PC-3 (cell line): ENCODE measurements at places on chromosomes 11 and 22. TPM values are rescaled to one million over a fixed set of nuclear protein-coding genes. Genes with fewer than 3 reads are reported as not detected.

Gene CAVIN3
- total RNA-seq, result not detected in 2 replicates

Gene TMEM138
- 39.8 and 40.7 TPM in 2 replicates for total RNA-seq

- no peak for DNase-seq
Measured at GRCh38 chr22:38489561-38490145, 16.5 kb downstream of the DDX17 start.

Gene OR5B21
- total RNA-seq, result not detected in 2 replicates

DNA sequence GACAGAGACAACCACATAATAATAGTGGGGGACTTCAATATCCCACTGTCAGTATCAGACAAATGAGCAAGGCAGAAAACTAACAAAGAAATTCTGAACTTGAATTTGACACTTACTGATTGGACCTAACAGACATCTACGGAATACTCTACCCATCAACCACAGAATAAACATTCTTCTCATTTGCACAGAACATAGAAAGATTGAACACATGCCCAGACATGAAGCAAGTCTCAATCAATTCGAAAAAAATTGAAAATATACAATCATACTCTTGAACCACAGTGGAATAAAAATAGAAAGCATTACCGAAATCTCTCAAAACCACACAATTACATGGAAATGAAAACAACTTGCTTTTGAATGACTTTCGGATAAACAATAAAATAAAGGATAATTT, 17.9 kb downstream of the RAB38 start:
- no peak for DNase-seq

DNA sequence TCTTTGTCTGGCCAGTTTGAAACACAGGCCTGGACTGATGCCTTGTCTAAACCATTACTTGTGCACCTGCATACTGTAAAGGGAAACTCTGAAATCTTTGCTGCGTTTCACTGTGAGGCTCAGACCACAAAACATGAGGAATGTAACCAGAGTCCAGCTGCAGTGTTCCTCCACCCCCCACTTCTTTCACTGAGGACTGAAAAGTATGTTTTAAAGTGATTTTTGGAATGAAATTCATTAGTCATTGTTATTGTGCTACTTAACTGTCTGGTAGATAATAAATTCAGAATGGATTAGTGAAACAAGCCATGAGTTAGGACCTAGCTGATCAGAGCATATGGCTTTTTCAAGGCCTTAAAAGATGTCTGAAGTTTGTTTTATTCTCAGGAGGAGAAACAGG, 181.2 kb downstream of the WNT11 start:
- DNase-seq, result no peak

DNA sequence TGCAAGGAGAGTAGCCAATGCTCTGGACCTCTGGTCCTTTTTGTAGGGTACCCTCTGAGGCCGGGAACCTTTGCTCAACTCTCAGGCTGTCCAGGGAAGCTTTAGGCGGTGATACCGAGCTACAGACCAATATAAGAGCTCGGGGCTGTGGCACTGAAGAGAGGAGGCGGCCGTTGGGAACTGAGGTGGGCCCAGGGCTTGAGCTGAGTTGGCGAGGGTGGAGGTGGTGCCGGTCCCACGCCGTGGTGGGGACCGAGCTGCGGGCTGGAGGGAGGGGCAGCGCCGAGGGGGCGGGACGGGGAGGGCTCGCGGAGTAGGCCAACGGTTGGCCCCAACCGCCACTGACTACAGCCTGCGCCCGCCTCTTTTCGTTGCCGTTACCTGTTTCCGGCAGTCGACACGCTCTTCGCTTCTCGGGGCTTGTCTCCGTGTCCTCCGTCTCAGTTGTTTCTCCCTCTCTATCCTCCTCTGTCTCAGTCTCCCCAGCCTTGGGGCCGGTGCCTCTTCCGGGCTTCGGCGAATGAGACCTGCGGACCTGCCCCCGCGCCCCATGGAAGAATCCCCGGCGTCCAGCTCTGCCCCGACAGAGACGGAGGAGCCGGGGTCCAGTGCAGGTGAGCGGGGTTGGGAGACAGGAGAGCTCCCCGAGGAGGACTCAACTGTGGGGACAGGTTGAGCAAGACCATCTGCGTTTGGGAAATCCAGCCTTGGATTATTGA, at the start of gene NEU3:
Gene NEU3 (plus strand): TSS at position 393 of the 719 bp plus-strand sequence. CDS start 128 bp downstream, at position 521.
- peak; percentile 88 for DNase-seq

DNA sequence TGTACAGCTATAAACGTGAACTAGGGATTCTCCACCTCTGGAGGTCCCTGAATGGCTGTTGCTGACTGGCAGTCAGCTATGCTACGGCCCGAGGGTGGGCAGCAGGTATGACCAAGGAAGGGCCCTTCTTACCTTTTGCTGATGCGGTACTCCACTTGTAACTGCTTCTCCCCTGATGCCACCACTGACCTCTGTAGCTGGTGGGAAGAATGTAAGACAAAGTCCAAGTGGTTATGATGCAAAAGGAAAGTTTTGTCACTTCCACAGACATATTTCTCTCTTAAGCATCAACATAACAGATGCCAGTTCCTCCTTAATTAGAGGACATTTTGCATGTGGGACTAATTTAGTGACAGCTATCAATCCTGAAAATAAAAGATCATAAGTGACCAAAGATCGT, 32.2 kb downstream of the P4HA3 start:
- no peak for DNase-seq

- DNase-seq, result peak; percentile 89
Measured at GRCh38 chr11:44066732-44067141, 667 bp downstream of the ACCS start.

DNA sequence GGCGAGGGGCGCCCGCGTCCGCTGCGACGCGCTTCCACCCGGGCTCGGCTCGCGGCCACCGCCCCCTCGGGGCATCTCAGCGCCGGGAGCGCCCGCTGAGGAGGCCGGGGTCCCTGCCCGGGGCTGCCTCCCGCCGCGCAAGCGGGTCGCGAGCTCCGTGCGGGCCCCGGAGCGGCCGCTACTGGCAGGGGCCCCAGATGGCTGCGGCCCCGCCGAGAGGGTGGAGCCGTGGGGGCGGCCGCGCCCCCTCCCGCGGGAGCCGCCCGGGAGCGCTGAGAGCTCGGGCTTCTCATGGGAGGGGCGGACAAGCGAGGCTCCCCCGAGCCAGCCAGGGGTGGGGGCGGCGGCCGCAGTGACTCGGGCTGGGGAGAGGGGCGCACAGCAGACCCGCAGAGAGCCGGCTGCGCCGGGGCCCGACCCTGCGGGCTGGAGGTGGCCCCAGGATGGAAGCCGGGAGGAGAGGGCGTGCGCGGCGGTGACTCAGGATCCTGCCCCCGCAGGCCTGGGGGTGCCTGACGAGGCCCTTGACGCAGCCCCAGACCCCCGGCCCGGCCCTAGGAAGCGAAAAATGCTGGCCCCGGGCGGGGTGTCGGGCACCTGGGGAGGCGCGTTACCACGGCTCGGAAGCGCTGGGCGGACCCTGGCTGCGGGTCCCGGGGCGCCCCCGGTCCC, 603 bp upstream of the ZFTA start:
- DNase-seq, result peak; percentile 46

- DNase-seq, result peak; percentile 57
Measured at GRCh38 chr11:125281831-125282595, 117.5 kb downstream of the PKNOX2 start.

DNA sequence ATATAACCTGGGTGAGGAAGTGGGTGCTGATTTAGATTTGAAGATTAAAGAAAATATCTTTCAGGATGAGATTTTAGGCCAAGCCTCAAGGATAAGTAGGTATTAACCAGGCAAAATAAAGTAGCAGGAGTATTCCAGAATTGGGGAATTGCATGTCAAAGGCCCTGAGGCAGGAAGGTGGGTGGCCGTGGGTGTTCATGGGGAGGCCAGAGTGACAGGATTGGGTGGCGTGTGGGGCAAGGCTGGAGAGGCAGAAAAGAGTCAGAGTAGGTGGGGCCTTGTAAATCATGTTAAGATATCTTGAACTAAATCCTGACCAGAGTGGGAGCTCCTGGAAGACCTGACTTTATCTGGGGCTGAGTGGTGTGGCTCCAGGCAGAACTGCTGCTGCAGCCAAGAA, 19.7 kb upstream of the WT1 start:
- no peak for DNase-seq

Gene MRGPRE
- not detected in 2 replicates for total RNA-seq

GRCh38 chr22:21026783-21027692, 5.3 kb downstream of the SLC7A4 start:
- DNase-seq, result no peak

DNA sequence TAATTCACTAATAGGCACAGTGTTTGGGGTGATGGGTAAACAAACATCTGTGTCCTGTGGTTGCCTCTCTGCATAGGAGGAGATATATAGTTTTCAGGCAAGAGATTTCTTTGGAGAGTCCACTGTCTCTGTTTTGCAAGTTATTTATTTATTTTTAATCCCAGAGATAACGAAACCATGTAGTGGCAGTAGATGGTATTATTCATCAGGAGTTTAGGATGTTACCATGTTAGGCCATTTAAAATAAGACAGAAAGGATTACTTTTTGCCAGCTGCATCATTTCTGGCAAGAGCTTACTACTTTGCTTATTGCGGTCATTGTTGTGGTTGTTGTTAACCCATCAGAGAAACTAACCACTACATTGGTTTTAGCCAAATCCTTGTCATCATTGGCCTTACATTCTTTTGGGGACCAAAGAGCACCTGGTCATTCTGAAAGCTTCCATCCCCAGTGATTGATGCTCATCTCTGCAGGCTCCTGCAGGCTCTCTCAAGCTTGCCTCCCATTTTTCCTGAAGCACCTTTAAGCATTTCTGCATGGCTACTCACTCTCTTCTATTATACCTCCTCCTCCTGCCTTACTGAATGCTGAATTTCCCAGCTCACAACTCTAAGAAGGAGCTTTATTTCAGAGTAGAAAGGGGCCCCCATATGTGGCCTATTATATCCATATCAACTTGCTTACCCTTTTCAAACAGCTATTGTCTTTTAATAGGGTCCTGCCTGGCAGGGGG, 84.4 kb downstream of the CSTPP1 start:
- no peak for DNase-seq

Gene FGF3
- not detected in 2 replicates for total RNA-seq

Gene APOL5
- total RNA-seq, result not detected in 2 replicates

GRCh38 chr11:128453444-128454336, 133.7 kb downstream of the ETS1 start:
- peak; percentile 88 for DNase-seq

Gene BMAL1
- 4.7 and 10.9 TPM in 2 replicates for total RNA-seq

DNA sequence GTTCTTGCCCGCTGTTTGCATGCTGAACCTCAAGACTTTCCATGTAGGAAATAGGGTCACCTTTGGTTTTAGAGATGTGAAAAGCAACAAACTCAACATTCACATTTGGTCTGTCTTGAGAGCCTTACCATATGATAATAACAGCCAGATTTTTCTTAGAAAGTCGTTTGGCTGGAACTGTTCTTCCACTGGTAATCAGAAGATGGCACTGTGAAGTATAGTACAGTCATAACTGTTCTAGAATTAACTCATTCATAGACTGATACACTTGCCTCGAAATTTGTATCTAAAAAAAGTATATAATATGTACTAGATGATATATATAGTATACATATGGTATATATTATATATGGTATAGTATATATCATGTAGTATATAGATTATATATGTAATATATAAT, 12.3 kb downstream of the LUZP2 start:
- peak; percentile 44 for DNase-seq

DNA sequence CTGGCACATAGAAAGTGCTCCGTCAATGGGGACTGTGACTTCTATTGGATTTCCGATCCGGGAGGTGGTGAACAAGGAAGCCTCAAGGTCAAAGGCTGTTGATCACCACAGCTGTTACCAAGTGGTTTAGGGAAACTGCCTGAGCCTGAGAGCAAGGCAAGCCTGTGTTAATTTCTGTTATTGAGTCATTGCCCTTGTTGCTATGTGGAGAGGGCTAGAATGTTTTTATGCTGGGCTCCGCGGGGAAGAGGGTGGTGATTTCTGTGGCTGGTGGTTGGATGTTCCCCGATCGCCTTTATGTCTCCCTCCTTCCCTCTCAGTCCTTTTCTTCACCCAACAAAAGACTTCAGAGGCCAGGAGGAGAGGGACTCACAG, 108.5 kb upstream of the ALX4 start:
- no peak for DNase-seq

DNA sequence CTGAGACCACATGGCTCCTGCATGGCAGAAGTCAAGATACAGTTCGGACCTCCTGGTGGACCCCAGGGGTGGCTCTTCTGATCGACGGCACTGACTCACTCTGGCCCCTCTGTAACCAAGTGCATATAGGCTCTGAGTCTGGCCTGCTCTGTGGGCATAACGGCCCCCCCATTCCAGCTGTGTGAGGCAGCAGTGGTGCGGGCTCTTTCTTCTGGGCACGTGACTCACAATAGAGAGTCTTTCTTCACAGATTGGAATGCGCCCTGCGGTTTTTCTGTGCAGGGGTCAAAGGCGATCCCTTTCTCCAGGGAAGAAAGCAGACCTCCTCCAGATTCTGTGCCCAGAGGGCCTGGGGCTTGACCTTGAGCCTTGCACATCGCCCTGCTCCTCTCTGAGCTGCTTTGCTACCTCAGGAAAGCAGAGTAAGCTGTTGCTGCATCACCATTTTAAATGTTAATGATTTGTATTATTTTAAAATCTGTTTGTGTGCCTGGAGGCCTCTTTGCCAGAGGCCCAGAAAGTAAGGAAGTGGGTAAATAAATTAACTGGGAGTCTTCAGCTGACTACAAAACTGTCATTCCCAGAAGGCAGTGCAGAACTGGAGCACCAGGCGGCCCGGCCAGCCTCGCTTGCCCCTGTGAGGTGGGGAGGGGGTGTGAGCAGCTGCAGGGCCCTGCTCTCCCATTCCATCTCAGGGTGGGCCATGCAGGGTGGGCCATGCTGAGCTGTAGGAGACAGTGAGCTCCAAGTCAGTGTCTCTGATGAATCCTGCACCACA, 199.0 kb downstream of the GRIK4 start:
- DNase-seq, result peak; percentile 79

DNA sequence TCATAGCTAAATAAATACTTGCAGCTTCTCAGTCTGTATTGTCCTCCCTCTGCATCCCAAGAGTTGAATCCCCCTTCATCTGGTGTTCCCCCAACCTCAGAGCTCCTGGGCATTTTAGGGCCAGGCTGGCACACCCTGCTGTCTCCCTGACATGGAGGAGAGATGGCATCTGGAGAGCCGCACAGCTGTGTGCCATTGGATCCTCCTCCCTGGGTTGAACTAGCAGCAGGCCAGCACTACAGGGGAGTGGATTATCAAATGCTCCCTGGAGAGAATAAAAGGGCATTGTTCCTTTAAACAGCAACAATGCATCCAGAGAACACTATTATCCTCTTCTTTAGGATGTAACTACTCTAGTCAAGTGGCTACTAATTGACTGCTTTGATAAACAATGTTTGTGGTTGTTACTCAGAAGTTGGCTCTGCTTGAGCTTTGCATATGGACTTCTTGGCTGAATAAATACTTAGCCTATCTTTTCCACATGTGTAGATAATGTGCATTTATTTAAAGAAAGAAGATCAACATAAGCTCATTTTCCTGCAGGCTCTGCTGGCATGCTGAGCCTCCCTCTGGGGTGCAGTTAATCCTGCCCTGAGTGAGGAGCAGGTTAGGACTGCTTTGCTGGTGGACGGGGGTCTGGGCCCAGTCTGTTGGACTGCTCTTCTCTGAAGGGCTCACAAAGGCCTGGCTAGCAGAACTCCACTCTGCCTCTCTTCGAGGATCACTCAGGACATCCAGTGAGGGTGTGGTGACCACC, 897.2 kb downstream of the TBC1D22A start:
- no peak for DNase-seq

Gene OR51E1
- total RNA-seq, result not detected in 2 replicates

GRCh38 chr11:70107191-70107590, 29.1 kb downstream of the ANO1 start:
- no peak for DNase-seq

GRCh38 chr11:112509300-112509699, 248.6 kb upstream of the PLET1 start:
- no peak for DNase-seq

Gene APOA5
- total RNA-seq, result not detected in 2 replicates

- no peak for DNase-seq
Measured at GRCh38 chr11:131138731-131139130, 222.5 kb upstream of the SNX19 start.

Gene NLRP14
- 0.11 TPM in 1 of 2 replicates, not detected in the other for total RNA-seq

Gene OR52N4
- total RNA-seq, result not detected in 2 replicates

Gene KRTAP5-4
- total RNA-seq, result not detected in 2 replicates

Gene TBX10
- not detected in 2 replicates for total RNA-seq
